ENCODE measurements at places on chromosomes 11 and 22. TPM values are rescaled to one million over a fixed set of nuclear protein-coding genes. Genes with fewer than 3 reads are reported as not detected.

GRCh38 chr11:129699711-129700304, 115.8 kb upstream of the TMEM45B start:
- no peak for DNase-seq

DNA sequence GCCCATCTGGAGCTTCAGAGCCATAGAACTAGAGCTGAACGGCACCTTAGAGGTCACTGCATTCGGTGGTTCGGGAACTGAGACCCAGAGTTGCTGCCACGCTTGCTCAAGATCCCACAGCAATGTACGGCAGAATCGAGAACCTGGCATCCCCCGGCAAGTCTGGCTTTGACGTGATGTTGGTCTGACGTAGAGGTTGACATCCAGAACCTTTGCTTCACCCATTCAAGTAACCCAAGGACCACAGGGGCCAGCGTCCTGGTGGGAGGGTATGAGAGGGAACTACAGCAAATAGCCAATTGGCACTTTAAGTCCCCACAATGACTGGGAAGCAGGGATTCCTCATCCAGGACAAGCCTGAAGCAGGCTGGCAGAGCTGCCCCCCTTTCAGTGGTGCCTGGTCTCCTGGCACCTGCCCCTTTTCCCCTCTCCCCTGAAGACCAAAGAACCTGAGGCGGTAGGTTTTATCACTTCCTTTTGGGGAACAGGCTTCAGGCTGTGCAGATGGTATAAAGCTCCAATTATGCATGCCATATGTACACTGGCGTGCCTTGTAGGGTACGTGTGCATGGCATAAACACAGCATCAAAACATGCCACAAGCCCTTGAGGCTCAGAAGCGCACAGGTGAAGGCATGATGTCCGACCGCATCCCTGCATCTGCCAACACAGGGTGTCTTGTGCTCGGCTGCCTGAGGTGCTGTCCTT, 15.3 kb upstream of the TEF start:
- no peak for DNase-seq

DNA sequence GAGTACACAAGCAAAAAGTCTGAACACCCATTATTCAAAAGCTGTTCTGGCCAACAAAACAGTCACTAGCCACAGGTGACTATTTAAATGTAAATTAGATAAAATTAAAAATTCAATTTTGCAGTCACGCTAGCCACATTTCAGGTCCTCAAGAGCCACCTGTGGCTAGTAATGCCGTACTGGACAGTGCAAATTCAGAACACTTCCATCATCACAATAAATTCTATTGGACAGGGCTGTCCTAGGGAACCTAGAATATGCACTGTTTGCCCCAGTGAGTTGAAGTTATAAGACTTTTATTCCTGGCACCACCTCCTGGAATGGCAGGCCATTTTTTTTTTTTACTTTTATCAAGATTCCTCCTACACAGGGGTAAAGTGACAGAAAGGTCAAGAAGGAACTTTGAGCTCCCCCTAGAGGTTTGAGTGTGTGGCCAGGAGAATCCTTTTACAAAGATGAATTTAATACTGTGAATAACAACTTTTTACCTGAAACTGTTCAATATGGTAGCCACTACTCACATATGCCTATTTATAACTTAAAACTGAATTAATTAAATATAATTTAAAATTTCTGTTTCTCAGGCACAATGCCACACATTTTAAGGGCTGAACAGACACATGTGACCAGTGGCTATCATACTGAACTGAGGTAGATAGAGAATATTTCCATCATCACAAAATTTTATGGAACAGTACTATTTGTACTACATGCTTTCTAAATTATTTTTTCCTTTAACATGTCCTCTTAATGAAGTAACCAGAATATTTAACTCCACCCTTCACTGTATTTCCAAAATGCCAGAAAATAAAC, 6.5 kb downstream of the MSANTD2 start:
- peak; percentile 77 for DNase-seq

- DNase-seq = no peak
Observed at GRCh38 chr22:48866906-48867681, 960.6 kb downstream of the BRD1 start.

DNA sequence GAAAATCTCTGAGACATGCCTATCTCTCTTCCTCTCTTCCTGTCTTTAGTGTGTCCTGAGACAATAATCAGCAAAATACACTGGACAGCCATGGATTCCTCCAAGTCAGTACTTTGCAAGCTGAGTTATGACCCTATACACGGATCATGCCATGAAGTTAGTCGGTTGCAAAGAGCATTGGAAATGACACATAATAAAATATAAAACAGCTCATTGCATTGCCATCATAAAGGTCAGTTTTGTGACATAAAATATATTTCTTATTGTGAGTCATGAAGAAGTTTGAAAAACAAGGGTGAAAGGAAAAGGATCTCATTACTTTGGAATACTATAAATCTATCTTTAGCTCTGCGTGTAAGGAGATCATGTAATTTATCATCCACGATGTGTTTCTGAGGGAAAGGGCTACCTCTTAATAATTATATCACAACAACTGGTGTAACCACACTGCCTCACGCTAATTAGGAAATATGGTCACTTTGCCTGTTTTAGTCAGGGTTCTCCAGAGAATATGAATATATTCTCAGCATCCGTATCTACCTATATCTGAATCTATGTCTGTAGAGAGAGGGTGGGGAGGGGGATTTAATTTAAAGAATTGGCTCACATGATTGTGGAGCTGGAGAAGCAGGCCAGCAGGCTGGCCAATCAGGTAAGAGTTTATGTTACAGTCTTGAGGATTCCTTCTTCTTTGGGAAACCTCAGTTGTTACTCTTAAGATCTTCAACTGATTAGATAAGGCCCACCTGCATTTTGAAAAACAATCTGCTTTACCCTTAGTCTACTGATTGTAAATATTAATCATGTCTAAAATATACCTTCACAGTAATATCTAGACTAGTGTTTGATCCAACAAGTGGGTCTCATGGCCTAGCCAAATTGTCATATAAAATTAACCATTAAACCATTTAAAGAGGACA, 198.8 kb downstream of the FAT3 start:
- DNase-seq = no peak

Gene DEFB131B
- not detected for total RNA-seq

All from stomach (tissue), 19 donors.